ENCODE measurements at places on chromosomes 5 and 9.

DNA sequence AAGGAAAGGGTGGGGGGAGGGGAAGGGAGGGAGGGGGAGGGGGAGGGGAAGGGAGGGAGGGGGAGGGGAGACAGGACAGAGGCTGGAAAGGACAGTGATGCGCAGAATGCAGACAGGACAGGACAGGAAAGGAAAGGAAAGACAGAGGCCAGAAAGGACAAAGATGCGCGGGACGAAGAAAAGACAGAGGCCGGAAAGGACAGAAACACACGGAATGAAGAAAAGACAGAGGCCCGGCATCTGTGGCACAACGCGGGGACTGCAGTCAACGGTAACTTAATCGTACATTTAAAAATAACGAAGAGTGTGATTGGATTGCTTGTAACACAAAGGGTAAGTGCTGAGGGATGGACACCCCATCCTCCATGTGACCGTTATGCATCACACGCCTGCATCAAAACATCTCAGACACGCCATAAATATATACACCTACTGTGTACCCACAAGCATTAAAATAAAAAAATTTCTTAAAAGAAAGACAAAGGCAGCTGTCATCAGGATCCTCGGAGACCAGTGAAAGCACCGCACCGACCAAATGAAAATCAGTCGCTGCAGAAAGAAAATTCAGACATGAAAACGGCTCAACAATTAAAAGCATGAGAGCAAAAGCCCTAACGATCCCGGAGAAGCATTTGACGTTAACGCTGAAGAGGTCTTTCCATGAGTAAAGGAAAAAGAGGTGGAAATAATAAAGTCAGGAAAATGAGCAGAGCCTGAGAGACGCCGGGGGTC, 52.9 kb upstream of the EXOC3 start:
- no peak for DNase-seq

DNA sequence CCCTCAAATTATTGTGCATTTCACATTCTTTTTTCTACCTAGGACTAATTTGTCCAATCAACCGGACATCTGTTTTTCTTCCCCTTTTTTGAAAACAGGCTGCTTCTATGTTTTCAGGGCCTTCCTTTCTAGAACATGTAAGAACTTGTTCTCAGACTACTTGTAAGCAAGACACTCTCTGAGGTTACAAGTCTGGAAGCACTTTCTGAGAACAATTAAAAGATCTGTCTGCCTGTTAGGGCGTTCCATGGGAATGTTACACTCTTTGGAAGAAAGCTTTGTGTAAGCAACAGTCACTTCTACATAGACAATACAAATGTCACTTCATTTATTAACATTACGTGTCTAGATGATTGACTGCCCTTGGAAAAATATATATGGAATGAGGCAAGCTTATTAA, 50.9 kb upstream of the HSPB3 start:
- no peak for DNase-seq

GRCh38 chr9:2229109-2229721, 214.1 kb downstream of the SMARCA2 start:
- no peak for DNase-seq

- DNase-seq: no peak
Measured at GRCh38 chr9:88267283-88267682, 121.0 kb upstream of the SPIN1 start.

DNA sequence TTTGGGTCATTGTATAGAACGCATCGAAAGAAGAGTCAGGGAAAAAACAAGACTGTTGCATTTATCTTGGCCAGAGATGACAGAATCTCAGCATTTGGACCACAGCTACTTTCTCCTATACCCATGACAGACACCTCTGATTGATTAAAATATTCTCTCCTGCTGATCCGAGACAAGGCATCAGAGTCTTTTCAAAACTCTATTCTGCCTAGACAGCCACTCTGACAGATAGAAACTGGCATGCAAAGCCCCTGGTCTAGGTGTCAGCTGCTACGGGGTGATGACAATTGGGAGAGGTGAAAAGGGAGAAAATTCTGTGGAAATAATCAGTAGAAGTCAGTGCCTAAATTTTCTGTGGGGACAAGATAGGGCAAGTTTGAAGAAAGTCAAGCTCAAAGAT, 152.2 kb downstream of the PIK3R1 start:
- DNase-seq: no peak
